ENCODE measurements at places on chromosomes 5 and 9.

DNA sequence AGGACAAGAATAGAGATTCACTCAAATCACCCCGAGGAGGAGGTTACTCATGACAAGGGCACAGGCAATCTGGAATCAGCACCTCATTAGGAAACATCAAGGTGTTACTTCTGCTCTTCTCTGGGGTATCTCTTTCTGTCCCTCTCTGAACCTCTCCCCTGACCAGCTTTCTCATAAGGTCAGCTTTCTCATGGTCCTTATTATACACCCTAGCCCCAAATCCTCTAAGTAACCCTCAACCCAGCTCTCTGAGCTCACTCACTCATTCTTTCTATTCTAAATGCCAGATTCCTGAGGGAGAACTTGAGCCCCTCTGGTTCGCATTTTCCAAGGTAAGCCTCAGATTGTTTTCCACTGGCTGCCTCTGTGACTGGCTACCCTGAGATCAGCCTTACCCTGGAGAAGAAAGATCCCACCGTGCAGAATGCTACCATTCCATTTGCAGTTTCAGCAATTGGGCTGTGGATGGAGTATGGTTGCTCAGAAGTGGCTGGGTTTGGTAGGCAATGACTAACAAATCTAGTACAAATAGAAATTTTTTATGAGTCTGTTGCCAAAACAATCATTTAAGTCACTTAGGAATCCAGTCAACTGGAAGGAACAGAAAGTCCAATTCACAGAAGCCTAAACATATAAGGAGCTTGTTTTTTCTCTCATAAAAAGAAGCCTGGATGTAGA is 9.0 kb upstream of the TIMD4 start:
- peak; percentile 11 for DNase-seq

DNA sequence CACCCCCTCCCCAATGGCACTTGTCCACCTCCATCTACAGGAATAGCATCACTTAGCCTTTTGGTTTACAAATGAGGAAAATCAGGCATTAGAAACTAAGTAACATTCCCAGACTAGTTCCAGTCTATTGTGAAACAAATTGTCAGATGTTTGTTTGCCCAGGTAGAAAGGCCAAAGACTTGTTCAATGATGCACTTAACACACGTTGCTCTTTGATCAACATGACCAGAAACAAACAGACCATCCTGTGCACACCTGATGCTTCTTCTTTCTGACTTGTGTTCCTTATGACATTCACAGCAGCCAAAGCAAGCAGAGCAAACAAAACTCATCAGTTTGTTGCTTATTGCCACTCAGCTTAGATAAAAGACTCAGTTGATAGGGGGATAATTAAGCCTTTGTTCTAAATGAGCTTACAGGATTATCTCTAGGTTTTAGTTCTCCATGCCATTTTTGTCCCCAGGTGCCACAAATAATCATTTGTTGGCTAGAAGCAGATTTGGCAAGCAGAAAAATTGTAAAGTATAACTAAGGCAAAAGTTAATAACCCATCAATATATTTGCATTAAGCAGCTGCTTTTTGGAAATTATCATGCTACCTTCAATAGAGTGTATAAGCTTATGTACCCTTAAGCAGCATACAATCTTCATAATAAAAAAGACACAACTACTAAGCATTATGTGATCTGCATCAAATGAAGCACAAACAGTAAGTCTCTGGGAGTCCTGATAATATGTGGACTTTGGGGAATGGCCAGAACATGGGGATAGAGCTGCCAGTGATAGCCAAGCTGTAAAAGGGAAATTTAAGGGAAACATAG is 26.3 kb upstream of the FST start:
- no peak for DNase-seq

GRCh38 chr5:139443831-139444453 is 4.6 kb upstream of the DNAJC18 start:
- no peak for DNase-seq

DNA sequence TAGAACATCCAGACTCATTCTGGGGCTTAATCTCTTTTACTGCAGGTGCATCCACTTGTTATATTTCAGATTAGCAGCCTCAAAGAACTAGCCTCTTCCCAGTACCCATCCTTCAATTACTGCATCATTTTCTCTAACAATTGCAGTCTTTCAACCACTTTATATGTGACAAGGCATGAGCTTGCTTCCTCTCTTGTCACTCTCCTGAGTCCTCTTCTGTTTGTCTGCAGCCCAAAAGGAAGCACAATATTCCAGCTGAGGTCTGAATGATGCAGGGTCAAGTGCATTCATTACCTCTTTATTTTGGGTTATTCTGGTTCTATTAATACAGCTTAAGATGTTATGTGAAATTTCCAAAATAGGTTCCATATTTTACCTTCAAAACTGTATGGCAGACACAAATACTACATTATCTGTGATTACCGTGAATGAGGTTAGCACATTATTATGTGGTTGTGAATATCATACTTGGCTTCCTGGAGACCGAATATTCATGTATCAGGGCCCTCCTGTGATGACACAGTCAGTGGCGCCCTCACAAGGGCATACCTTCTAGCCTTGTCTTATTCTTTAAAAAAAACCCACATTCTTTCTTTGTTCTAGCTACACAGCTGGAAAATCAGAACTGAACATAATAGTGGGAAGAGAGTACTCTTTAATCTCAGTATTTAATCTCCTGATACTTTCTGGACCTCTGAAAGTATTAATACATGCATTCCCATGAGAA is 323.8 kb downstream of the PDE4D start:
- DNase-seq = no peak

GRCh38 chr5:166431456-166431855 is 1860.0 kb upstream of the WWC1 start:
- no peak for DNase-seq

DNA sequence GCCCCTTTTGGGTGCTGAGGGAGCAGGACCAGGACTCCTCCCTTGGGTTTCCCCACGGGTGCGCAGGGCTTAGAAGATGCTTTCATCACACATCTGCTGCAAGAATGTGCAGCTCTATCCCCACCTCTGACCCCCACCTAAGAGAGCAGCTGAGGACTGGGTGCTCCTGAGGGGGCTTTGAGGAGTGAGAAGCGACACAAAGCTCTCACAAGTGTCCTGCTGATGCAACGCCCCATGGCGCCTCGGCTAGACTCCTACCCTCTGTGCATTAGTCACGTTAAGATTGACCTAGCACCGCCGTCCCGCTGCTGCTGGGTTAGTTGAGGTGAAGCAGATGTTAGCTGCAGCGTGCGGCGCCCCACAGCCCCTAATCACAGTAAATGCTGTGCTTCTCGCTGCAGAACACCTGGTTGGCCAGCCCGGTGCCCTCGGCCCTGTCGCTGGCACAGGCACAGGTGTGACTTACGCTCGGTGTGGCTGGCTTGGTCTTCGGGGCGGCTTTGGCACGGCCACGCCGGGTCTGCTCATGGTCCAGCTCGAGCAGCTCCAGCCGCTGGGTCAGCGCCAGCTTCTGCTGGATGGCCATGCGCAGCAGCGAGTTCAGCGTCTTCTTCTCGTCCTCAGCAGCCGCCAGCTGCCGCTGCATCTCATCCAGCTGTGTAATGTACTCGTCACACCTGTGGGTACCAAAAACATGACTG is 45.0 kb upstream of the IPPK start:
- no peak for DNase-seq

DNA sequence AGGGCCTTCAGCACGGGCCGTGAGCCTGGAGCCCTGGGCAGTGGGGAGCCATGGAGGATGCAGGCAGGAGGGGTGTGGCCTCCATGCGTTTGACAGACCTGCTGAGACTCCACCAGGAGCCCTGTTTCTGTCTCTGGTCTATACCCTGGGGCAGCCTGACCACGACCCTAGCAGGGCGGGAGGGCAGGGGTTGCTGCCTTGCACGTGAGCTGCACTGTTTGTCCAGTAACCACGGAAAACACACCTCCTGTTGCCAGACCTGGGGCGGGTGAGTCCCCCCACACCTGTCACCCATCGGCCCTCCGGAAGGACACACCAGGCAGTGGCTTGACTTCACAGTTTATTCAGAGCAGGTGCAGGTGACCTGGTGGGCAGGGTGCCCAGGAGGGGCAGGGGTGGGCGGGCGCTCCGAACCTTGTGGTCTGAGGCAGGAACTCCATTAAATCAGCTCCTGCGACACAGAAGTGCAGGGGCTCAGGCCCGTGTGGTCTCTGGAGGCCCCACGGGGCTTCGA is 3.9 kb downstream of the LCN8 start:
- no peak for DNase-seq

GRCh38 chr5:173201636-173202265 is 33.3 kb downstream of the NKX2-5 start:
- DNase-seq = no peak

- no peak for DNase-seq
Observed at GRCh38 chr5:96857924-96858323, 18.4 kb upstream of the ERAP2 start.

DNA sequence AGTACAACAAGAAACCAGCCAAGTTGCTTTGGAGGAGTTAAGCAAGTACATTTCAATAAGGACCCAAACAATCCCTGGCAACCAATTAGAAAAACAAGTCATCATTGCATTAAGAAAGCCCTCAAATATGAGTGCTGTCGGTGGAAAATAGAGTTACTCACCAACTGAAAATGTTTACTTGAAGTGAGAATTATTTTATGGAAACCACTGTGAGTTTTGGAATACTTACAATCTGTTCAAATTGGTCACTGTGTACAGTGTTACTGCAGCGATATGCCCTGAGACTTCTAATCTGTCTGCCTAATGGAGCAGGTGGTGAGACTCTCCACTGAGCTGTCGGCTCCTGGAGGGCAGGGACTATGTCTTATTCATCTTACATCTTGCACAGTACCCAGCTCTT is 1073.2 kb upstream of the DMAC1 start:
- no peak for DNase-seq

DNA sequence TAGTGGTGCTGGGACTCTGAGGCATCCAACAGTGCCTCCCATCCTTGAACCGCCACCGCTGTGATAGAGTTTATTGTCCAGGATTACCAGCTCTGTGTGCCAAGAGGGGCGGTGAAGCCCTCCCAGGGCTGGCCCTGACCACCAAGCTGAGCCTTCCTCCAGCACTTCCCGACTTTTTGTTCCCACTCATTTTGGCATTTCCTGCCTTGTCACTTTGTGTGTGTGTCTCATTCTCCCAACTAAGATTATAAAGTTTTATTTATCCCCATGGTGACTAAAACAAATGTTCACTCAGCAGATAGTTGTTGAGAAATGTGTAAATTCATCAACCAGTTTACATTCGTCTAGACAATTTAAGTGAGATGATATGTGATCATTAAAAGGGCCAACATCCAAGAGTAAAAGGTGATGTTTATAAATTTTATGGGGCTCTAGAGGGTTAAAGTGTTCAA is 2.5 kb downstream of the F2R start:
- DNase-seq = no peak
